ENCODE measurements at places on chromosomes 16 and 17. TPM values are rescaled to one million over a fixed set of nuclear protein-coding genes. Genes with fewer than 3 reads are reported as not detected.

Gene MMP25
- total RNA-seq = not detected

Gene FNDC8
- total RNA-seq = not detected

Gene UMOD
- not detected for total RNA-seq

Gene JPH3
- total RNA-seq = 1.1 TPM

Gene CHST4
- not detected for total RNA-seq

Gene CPNE7
- 41.7 TPM for total RNA-seq

Gene SCNN1B
- not detected for total RNA-seq

Gene SCRN2
- 15.7 TPM for total RNA-seq

Gene PRDM7
- total RNA-seq = not detected

Data from chondrocyte (in vitro differentiated cells).